ENCODE measurements at places on chromosomes 7 and 10.

DNA sequence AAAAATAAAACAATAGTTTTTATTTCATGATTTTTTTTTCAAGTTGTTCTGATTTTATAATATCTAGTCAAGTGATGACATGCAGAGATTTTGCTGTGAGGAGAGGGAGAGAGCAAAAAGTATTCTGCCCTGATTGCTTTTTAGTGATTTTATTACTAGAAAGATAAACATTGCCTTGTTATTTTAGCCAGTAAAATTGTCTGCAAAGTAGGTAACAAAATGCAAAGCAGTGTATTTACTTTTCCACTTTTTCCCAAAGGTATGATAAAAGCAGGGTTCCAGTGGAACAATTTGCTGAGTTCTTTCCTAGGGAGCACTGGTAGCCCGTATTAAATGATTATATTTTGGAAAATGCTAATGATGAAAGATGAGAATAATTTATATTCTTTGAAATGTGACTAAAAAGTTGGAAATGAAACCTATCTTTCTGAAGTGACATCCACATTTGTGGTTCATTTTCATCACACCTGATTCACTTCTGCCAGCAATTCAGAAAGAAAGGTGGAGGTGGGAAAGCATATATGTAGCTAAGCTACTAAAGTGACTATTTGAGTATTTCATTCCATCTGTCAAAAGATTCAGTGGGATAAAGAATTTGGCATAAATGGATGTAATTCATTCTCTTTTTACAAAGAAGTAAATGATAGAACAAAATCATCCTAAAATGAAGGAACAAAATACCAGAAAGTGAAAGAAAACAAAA, 300.3 kb downstream of the ADK start:
- no peak for DNase-seq

DNA sequence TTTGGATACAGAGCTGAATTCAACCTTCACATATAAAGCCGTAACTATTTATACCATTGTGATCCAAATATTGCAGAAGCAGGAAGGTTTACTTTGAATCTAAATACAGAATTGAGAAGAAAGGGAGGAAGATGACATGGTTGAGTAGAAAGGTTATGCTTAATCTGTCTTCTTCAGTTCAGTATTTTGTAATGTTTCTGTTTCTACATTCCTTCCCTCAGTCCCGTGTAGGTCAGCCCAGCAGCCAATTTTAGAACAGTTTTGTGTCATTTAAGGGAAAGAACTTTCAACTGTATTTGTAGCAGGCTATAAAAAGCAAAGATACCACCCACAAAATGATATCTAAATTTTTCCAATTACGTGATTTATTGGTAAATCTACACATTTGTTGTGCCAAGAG, 97.4 kb downstream of the CPED1 start:
- DNase-seq, result no peak

GRCh38 chr7:17681965-17682364, 258.3 kb downstream of the SNX13 start:
- no peak for DNase-seq

- DNase-seq, result no peak
These were observed 6.9 kb downstream of the ITGB1 start for GRCh38 chr10:32951111-32951510.

DNA sequence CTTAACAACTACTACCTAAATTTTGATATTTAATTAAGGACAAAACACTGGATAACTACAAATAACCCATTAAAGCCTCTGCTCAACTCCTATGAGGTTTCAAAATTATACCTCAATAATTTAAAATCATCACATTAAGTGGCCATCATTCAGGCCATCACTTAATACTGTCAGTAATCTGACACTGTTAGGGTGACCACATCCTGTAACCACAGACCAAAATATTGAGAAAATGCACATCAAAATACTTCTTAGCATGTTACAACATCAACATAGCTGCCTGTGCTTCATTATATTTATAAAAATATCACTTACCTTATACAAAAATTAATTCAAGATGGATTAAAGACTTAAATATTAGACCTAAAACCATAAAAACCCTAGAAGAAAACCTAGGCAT, 23.3 kb downstream of the SEM1 start:
- no peak for DNase-seq

DNA sequence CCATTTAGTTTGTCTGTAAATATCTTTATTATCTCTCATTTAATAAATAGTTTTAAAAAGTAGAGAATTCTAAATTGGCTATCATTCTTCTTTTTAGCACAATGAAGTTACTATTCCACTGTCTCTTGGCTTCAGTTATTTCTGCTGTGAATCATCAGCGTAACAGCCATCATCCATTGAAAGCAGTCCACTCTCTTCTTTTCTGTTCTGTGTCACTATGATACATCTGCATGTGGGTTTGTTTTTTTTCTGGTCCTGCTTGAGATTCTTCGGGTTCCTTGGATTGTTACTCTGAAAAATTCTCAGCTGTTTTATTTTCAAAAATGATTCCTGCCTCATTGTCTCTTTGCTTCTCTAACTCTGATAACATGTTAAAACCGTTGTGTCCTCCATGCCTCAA, 52.5 kb downstream of the CSGALNACT2 start:
- no peak for DNase-seq

- DNase-seq, result no peak
These were observed 3.7 kb upstream of the HOXA10 start for GRCh38 chr7:27177795-27178320.

- DNase-seq, result no peak
These were observed 3.0 kb downstream of the FAM204A start for GRCh38 chr10:118339111-118339510.

- DNase-seq, result no peak
These were observed 12.2 kb downstream of the MDFIC start for GRCh38 chr7:114934086-114934485.

GRCh38 chr7:13421776-13422175, 567.7 kb downstream of the ETV1 start:
- DNase-seq, result no peak

DNA sequence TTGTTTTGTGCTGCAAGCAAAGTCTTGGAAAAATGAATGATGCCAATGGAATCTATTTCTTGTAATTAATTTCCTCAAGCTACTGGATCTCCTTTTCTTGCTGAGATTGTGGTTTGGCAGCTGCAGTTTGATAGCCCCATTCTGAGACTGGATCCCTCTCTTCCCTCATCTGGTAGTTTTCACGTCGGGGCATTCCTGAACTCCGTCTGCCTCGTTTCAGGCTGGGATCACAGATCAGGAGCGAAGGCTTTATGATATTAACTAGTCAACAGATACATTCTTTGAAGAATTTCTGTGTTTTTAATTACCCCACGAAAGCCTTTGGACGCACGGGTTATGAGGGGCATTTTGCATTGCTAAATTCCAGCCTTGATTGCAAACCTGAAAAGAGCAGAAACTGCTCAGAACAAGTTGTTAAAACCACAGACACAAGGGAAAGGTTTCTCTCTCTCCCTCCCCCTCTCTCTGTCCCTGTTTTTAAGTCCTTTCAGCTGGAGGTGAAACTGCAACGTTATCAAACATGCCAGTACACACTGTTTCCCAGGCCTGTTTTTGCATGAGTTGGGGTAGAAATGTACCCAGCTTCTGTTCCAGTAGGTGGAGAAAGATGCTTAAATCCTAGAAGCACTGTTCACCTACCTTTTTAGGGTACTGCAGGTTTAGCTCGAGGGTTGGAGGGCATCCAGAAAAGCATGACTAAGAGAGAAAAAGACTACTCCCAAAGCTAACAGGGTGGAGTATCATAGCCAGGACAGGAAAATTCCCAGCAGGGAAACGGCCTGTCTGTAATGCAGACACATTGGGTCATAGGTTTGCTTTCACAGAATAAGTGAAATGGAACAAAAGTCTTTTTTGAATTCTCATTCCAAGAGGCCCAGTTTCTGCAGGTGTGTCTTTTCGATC, 124.3 kb downstream of the CUX1 start:
- no peak for DNase-seq

DNA sequence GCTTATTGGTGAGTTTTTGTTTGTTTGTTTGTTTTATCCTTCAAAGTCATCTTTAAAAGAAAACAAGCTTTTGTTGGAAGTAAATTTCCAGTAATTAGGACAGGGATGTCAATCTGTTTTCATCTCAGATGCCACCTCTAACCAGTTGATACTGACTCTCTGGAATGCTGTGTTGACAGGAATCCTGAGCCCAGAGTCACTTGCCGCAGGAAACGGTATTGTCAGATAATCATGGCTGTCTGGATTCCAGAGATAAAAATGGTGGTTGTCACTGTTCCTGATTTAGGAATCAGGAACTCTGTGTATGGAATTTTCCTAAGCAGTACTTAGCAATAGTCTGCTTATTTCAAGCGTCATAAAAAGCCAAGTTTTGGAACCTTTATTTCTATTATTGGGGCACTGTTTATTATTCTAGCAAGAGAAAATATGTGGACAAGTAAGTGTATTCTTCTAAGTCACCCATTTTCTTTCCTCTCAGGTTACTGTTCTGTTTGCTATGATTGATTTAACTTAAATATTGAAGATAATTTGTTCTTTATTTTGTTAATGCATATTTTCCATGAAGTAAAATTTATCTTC, 39.2 kb downstream of the CDC123 start:
- no peak for DNase-seq

DNA sequence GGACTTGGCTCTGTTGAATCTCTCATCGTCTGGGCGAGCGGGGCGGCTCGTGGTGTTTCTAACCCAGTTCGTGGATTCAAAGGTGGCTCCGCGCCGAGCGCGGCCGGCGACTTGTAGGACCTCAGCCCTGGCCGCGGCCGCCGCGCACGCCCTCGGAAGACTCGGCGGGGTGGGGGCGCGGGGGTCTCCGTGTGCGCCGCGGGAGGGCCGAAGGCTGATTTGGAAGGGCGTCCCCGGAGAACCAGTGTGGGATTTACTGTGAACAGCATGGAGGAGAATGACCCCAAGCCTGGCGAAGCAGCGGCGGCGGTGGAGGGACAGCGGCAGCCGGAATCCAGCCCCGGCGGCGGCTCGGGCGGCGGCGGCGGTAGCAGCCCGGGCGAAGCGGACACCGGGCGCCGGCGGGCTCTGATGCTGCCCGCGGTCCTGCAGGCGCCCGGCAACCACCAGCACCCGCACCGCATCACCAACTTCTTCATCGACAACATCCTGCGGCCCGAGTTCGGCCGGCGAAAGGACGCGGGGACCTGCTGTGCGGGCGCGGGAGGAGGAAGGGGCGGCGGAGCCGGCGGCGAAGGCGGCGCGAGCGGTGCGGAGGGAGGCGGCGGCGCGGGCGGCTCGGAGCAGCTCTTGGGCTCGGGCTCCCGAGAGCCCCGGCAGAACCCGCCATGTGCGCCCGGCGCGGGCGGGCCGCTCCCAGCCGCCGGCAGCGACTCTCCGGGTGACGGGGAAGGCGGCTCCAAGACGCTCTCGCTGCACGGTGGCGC, at the start of gene EN2:
Gene EN2, plus strand, starts transcription at position 19 of the 767 bp plus-strand sequence. Its CDS starts 249 bp downstream, at position 268.
- no peak for DNase-seq

- DNase-seq, result no peak
These were observed at the start of gene KEL for GRCh38 chr7:142961973-142962926. Gene KEL (minus strand): TSS chr7:142962363. CDS start chr7:142962206, 157 bp downstream.

GRCh38 chr7:74178632-74179031, 4.5 kb downstream of the EIF4H start:
- no peak for DNase-seq

DNA sequence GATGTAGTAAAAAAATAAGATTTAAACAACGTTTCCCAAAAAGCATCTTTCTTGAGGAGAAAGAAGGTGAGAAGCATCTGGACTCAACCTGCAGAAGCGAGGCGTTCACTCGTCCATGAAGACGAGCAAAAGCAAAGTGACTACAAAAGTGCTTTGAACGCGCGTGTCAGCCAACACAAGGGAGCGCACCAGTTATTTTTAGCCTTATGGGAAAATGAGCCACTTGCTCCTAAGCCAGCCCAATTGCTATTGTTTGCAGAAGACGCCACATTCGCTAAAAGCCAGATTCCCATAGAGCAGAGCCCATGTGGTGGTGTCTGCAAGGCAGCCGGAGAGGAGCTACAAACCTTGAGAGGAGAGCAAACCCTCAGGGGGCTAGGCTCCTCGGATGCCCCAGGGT, 122.5 kb downstream of the FAM53B start:
- DNase-seq, result no peak

- DNase-seq, result no peak
These were observed 30.4 kb downstream of the PRPF18 start for GRCh38 chr10:13617116-13617515.

DNA sequence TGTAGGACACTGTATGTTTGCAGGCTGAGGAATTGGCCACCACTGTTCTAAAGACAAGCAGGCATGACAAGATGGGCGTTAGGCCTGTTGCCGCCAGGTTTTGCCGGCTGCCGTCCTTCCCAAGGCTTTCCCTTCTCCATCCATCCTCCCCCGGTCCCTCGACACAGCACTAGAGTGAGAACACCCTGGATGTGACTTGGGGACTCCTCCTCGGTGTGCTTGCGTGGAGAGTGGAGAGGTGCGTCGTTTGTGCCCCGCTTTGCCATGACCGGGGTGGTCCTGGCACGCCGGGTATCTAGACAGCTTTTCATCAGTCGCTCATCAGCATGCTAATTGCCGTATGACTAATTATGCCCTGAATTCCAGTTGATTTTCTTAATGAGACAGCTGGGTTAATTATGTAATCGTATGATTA, 206.6 kb upstream of the SH2B2 start:
- no peak for DNase-seq

- DNase-seq, result no peak
These were observed 249.1 kb upstream of the PITRM1 start for GRCh38 chr10:3421537-3422257.

DNA sequence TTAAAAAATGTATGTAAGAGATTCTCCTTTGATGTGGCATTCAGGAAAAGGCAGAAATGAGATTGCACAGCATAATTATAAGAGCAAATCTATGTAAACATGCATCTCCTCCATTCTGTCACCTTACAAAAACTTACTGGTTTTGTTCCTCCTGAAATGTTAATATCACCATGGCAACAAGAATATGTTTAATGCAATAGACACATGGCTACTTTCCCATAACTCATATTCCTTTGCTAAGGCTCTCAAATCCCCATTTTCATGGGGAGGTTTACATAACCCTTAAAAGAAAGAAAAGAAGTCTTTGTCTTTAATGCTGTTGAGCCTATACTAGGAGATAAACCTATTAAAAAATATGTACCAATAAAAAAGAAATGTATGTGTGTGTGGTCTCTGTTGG, 136.2 kb downstream of the ANK3 start:
- DNase-seq, result no peak

DNA sequence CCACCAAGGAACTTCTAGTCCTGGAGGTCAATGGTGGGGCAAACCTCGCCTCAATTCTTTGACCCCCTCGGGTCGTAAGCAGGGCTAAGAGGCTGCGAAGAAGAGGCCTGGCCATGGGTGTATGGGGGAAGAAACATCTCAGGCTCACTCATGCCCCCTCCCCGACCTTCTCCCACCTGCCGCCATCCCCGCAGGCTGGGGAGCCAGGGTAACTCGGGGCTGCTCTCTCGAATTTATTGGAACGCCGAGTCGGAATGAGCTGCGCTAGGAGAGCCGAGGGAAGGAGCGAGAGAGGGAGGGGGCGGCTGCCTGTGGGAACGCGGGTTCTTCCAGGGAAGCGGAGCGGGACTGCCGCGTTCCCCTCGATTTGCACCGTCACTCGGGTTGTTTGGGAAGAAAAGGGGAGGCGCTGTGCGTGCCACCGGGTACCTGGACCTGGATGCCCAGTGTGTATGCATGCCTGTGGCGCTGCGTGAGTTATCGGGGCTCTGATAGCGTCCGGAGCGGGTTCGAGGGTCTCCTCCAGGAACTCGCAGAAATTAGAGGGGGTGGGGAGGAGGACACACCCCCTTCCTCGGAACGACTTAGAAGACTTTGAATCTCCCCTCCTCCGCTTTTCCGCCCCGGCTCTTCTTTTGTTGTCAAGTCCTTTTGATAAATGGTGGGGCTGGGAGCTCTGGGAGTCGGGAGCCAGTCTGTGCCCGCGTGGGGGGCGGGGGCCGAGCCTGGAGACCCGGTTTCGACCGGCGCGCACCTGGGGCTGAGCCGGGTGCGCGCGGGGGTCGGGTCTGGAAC, 1.8 kb upstream of the ZNF503 start:
- no peak for DNase-seq
